Stimulated activated CD8-positive, alpha-beta memory T cell treated with anti-CD3 and anti-CD28 coated beads, Interleukin-4, amount 100 ng/mL, for 1 hour (primary cell): ENCODE measurements at places on chromosomes 6 and 20.

DNA sequence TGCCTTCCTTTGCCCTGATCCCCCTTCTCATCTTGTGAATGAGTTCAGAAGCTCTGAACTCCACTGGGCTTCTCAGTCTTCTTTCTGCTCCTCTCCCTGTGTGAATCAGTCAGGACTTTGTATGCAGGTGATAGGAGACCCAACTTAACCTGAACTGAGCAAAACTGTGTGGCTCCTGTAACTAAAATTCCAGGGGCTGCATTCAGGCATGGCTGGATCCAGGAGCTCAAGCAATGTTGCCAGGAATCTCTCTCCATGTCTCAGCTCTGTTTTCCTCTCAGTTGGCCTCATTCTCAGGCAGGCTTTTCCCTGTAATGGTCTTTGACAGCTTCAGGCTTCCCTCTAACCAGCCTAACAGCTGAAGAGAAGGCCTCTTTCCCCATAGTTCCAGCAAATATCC, 50.9 kb upstream of the ZNFX1 start:
- no peak for DNase-seq

GRCh38 chr6:18235524-18235923, 28.8 kb downstream of the DEK start:
- DNase-seq, result no peak

DNA sequence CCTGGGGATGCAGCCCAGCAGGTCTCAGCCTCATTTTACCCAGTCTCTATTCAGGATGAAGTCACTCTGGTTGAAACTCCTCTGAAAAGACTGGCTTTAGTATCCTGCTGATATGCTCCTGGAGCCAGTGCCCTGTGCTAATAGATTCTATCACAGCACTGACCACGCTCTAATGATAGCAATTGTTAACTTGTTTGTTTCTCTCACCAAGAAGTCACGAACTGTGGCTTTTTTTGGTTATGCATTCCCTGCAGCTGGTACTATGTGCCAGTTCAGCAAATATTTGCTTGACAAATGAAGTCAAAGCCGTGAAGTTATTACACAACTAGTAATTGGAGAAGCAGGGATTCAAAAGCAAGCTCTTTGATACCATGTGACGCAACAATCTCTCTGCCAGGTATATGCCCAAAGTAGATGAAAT, 754.6 kb downstream of the KIF16B start:
- DNase-seq, result no peak

GRCh38 chr20:7452890-7453289, 487.4 kb downstream of the HAO1 start:
- DNase-seq, result no peak

- DNase-seq, result no peak
Measured at GRCh38 chr6:163373240-163373639, 41.3 kb upstream of the QKI start.

GRCh38 chr6:166313255-166314070, 5.3 kb upstream of the PRR18 start:
- DNase-seq, result no peak

DNA sequence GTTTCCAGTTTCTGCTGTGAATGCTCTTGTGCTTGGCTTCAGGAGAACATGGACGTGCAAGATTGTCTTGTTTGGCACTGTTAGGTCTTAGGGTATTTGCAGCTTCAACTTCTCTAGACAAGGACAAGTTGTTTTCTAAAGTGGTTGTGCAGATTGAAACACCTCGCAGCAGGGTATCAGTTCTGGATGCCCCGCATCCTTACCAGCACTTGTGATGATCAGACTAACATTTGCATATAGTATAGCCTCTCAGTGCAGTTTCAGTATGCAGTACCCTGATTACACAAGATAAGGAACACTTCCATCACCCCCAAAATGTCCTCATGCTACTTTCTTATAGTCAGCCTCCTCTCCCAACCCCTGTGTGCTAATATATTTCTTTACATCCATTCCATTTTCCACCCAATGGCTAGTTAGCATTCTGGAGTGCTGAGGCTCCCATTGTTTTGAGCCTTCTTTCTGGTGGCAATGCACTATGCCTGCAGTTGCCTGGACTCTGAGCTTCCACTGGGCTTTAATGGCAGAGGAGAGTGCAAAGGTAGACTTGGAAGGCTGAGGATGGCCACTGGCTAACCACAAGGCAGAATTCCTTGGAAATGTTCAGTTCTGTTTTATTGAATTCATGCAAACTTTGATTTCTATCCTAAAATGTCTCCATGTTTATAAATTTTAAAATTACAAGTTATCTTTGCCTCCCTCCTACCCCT, 35.4 kb downstream of the KIF3B start:
- no peak for DNase-seq

DNA sequence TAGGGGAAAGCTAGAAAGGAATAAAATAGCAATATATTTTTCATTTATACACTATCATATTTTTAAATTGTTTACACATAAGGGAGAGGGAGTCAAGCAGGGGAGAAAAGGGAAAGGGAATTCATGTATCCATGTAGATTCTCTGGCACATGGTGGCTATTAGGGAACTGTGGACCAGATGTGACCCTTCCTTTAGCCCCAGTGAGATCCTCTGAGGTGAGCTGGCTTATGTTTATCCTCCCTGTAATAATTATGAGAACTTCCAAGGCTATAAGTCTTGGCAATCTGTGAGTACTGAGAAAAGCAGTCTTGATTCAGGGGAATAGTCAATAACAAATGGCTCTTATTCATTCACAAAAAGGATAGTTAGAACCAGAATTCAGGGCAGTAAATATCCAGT, 42.6 kb downstream of the TSBP1 start:
- DNase-seq, result no peak

GRCh38 chr20:20740541-20740940, 28.1 kb upstream of the RALGAPA2 start:
- no peak for DNase-seq

DNA sequence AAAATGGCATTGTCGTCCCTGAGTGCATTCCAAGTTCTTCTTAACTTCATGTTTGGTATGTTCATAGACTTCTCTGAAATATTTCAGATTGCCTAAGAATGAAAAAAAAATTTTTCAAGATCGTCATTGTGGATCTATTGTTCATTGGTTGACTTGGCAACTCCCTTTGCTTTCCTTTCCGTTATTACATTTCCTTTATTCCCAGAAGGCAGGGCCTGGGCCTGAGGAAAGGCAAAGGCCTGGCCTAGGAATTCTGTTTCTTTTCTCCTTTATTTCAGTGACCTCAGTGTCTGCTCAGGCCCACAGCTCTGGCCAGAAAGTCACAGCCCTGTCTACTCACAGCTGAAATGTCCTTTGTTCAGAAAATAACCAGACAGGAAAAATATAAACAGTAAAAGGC, 401.6 kb upstream of the PLCB4 start:
- no peak for DNase-seq

DNA sequence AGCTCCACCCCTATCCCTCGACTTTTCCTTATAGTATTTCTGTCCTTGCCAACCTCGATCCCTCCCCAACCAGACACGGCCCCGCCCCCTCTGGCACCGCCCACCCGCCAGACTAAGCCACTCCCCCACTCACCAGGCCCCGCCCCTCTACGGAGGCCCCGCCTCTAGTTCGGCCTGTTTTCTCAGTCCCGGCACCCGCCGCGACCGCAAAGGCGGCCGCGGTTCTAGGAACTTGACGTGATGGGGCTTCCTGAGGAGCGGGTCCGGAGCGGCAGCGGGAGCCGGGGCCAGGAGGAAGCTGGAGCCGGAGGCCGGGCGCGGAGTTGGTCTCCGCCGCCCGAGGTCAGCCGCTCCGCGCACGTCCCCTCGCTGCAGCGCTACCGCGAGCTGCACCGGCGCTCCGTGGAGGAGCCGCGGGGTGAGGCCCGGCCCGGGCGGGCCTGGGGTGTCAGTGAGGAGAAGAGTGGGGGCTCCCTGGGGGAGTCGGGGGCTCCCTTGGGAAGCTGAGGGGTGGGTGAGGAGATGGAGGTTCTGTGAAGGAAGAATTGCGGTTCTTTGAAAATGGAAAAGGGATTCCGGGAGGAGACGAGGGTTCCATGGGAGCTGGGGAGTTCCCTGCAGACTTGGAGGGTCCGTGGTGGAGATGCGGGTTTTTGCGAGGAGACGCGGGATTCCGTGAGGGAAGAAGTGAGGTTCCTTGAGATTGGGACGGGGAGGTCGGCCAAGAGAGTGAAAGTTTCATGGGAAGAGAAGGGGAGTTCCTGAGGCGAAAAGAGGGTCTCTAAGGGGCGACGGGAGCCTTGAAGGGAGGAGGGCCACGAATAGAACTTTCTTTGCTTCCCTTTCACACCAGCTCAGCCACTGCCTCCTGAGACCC, at the start of gene ACSS2:
Gene ACSS2, plus strand, starts transcription at position 207 of the 877 bp plus-strand sequence. Its CDS starts 34 bp downstream, at position 241.
- DNase-seq, result peak; percentile 94

DNA sequence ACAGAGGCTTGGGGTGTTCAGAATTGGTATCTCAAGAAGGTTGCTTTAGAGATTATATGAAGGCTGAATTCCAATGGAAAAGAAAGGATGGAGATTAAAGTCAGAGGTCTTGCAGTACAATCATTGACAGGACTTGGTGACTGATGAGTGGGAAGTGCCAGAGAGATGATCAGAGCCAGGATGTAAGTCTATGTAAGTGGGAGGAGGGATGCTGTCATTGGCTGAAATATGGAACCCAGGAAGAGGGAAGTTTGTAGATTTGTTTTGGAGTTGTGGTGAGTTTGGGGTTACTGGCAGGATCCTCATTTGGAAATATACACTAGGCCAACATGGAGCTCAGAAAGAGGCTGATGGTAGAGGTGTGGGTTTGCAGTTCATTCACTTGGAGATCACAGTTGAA, 23.8 kb upstream of the TNFAIP3 start:
- no peak for DNase-seq

DNA sequence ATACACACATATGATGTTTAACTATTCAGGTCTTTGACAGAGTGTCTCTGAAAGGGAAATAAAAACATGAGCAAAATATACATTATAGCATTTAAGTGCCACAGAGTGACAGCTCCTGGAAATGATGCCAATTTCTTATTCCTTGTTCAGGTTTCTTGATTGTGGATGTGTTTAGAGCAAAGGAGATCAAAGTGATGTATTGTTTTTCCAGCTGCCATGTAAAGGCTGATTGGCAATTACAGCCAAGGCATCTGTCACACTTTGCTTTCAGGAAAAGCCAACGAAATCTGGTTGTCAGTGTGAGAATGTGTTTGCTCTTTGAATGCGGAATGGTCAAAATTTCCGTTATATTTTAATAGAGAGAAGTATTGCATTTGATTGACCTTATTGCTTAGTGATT, 347.8 kb upstream of the FLRT3 start:
- DNase-seq, result no peak

- DNase-seq, result no peak
Measured at GRCh38 chr6:87150406-87150805, 5.0 kb upstream of the ZNF292 start.

DNA sequence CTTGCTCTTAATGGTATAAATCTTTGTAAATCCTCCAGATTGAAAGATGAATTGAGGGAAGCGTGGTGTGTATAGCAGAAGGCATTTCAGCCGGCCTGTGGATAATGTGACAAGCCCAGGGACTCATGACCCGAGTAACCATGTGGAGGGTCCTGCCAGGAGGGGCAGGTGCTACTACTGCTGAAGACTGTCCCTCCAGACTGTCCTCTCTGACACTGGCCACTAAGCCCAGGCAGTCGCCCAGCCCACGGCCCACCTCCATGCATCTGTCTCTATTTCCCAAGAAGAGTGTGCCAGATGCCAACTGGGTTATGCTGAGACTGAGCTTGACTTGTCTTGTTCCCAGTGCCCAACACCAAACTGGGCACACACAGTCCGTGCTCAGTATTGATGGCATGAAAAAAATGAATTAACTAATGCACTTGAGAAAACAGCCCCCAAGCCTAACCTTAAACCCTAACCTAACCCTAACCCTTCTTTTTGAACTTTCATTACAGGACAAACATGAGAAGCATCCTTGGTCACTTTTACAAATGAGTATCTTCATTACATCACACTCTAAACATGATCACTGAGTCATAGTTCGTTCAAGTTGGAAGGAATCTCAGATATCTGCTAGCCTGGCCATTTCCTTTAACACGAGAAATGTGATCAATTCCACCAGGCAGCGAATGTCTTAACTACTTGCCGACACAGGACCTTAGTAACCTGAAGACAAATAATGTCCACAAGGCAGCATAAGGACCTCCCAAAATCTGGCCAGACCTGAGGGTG, 182.2 kb upstream of the RREB1 start:
- no peak for DNase-seq

DNA sequence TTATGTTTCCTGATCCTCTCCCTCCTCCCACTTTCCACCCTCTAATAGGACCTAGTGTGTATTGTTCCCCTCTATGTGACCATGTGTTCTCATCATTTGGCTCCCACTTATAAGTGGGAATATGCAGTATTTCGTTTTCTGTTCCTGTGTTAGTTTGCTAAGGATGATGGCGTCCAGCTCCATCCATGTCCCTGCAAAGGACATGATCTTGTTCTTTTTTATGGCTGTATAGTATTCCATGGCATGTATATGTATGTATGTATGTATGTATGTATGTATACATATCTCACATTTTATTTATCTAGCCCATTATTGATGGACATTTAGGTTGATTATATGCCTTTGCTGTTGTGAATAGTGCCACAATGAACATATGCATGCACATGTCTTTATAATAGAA, 188.7 kb downstream of the RFPL4B start:
- DNase-seq, result no peak

GRCh38 chr20:45946149-45946970, 11.9 kb downstream of the PCIF1 start:
- peak; percentile 35 for DNase-seq

DNA sequence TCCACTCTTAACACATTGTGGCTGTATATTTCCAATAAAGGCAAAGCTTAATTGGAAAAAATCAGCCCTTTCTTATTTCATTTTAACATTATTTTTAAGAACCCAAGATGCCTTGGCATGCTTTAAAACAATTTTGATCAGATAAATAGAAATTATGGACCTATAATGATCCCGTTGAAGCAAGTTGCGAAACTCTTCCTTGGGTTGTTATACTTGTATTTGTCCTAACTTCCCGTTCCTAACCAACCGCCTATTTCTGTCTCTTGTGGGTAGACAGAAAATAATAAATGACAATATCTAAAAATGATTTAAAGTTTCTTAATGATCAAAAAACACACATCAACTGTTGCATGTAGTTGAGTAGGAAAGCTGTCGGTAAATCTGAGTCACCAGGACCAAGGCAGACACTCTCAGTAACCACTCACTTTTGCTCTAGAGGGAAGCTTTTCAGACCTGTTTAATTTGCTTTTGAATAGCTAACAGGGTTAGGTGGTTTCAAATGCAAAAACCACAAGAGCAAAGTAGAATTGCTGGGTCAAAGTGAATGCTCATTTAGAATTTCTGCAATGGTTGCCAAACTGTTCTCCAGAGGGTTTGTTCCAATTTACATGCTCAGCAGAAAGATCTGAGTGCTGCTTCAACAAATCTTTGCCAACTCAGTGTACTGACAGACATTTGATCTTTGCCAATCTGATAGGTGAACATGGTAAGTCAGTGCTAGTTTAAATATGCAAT, 34.2 kb upstream of the KCNK5 start:
- no peak for DNase-seq

DNA sequence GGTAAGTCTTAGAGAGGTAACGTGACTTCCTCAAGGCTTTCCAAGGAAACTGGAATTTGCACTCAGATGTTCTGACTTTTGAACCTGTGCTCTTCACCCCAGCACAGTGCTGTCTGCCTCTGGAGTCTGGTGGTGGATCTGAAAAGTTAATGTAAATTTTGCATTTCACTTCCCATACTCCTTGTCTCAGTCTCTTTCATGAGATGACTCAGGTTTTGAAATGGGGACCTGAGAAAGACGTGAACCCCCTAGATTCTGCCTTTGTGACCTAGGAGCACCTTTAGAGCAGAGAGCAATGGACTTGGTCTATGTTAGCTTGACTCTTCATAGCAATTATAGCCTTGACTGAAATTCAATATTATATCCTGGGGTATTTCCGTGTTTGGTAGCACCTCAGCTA, 223.0 kb downstream of the QKI start:
- DNase-seq, result no peak

GRCh38 chr6:136611133-136611532, 60.9 kb upstream of the MAP7 start:
- no peak for DNase-seq
